ENCODE measurements at places on chromosomes 13 and 19.
A peak's percentile ranks its signal among the peaks of the same experiment; 100 is the strongest.

- DNase-seq, result peak; percentile 90
Observed at GRCh38 chr13:33542309-33543088, 256.9 kb upstream of the STARD13 start.

GRCh38 chr13:59545007-59545406, 618.7 kb downstream of the DIAPH3 start:
- no peak for DNase-seq

DNA sequence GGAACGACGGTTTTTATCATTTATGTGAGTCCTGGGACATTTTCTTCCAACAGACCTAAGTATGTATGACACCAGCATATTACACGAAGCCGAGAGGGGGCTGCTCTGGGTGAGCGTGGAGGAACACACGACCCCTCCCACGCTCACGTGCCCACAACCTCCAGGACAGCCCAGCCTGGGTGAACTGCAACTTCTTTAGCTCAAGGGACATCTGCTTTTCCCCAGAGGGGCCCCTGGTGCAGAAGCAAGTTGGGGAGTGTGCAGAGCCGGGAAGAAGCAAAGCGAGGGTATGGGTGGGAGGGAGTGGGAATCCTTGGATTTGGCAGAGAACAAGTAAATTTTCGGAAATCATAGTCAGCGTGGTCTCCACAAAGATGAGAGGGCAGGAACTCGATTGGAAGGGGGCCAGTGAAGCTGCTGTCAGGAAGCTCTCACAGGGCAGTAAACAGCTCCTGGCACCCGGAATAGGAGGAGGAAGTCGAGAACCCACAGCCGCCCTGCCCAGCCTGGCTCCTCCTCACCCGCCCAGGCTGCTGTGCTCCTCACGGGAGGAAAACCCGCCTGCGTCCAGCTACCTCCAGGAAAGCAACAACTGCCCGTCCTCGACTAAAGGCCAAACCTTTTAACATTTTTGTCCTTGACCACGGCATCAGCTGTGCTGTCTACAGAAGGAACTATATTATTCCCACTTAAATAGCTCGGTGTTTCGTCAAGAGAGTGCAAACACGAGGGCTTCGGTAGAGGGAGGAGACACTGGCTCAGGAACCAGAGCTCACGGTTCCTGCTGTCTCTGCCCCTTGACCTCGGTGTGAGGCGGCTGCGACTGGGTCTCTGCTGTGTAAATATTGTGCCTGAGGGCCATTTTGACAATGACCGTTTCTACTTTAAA, 17.2 kb upstream of the CFAP97D2 start:
- no peak for DNase-seq

DNA sequence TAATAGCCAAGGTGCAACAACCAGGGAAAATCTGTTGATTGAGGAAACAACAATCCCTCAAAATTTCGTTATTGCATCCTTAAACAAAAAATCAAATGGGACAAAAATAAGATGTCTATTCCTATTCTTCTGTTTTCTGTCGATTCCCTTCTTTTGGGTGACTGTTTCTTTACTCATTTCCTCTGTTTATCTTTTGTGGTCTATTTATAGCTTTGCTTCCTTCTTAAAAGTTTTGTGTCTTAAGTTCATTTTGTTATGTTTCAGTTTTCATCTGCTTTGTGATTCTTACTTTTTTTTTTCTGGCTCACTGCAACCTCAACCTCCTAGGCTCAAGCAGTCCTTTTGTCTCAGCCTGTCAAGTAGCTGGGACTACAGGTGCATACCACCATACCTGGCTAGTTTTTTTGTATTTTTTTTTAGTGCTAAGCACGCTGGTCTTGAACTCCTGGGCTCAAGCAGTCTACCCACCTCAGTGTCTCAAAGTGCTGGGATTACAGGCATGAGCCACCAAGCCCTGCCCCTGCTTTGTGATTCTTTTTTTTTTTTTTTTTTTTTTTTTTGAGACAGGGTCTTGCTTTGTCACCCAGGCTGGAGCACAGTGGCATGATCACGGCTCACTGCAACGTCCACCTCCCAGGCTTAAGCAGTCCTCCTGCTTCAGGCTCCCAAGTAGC, 10.4 kb downstream of the ZNF146 start:
- DNase-seq, result no peak

DNA sequence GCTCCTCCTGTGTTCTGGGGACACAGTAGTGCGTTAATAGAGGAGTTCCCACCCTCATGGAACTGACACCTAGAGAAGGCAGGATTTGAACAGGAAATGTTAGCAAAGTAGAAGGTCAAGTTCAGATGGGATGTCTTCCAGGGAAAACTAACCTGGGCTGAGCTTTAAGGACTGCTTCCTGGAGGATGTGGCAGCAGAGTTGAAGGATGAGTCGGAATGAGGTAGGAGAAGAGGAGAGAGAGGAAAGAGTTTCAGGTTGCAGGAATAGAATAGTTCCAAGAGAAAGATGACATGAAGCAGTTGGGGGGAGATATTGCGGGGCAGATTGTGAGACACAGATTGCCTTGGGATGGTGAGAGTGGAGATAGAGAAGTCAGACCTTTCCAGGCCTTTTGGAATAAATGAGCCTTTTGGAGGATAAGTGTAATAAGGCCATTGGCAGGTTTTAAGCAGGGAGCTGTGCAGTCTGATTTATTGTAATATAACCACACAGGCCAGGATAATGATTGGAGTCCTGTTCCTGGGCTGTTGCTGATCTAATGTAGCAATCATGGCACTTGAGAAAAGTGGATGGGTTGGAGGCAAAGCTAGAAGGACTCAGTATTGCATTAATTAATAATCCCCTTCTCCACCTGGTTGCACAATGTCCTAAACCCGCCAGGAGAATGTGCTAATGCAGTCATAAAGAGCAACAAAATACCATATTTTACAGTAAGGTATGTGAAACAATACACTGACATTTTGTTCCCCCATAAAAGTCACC, 205.4 kb downstream of the SHISA2 start:
- no peak for DNase-seq

DNA sequence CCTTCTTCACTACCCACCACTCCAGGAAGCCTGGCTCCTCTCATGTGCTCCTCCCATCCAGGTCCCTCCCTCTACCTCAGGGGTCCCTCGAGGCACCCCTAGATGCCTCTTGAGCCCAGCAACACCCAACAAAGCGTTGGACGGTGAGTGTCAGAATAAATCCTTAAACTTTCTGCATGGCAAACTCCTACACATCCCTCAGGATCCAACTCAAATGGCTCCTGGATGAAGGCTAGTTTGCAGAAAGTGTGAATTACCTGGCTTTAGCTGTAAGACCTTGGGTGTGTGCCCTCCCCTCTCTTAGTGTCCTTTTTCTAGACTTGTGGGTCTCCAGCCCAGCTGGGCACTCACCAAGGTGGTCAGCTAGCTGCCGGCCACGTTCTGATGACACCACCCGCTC, 5.4 kb downstream of the MPV17L2 start:
- no peak for DNase-seq

DNA sequence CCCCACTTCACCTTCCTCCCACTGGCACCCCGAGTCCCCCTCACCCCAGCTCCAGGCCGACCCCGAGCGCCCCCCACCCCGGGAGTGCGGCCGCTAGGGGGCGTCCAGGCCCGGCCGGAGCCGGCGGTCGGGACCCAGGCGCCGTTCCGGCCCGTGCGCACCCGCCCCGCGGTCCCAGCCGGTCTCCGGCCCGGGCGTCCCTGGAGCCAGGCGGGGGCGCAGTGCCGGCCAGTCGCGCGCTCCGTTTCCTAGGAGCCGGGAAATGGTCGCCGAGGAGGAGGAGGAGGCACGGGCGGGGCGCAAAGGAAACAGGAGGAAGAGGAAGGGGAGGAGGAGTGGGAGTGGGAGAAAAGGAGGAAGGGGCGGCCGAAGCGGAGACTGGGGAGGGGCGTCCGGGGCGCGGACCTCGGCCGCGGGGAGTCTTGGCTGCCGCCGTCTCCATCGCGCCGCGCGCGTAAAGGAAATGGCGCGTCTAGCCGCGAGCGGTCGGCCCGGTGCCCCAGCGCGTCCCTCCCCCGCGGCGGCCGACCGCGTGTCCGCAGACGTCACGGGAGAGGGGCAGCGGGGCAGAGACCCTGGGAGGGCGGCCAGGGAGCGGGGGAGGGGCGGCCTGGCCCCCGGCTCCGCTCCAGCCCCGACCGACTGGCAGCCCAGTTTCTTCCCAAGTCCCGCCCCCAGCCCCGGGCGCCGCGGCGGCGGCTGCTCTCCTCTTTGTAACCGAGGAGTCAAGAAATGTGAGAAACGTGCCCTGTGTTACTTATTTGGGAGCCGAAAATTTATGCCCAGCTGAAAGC, 1.1 kb upstream of the KCTD15 start:
- DNase-seq, result no peak

DNA sequence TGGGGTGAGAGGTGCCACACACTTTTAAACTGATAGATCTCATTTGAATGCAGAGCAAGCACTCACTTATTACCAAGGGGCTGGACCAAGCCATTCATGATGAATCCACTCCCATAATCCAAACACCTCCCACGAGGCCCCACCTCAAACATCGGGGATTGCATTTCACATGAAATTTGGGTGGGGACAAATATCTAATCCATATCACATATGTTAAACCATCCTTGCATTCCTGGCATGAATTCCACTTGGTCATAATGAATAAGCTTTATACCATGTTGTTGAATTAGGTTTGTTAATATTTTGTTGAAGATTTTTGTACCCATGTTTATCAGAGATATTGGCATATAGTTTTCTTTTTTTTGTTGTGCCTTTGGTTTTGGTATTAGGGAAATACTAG, 1198.7 kb upstream of the ATXN8OS start:
- DNase-seq, result no peak

- no peak for DNase-seq
Observed at GRCh38 chr13:50428183-50428877, 413.1 kb downstream of the KCNRG start.

- no peak for DNase-seq
Observed at GRCh38 chr13:26707122-26708006, 53.2 kb downstream of the GPR12 start.

GRCh38 chr19:41951686-41952172, 7.4 kb downstream of the RABAC1 start:
- no peak for DNase-seq

GRCh38 chr19:40803857-40804782, 5.1 kb downstream of the EGLN2 start:
- DNase-seq, result no peak

GRCh38 chr19:14410091-14411051, 8.8 kb downstream of the DDX39A start:
- DNase-seq, result no peak

DNA sequence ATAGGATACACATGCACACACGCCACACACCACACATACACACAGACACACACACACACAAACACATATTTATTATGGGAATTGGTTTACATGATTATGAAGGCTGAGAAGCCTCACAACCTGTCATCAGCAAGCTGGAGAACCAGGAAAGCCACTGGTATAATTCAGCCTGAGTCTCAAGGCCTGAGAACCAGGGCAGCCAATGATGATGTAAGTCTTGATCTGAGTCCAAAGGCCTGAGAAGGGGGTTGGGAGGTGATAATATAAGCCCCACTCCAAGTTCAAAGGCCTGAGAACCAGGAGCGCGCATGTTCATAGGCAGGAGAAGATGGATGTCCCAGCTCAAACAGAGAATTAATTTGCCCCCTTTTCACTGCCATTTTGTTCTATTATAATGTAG, 18.7 kb upstream of the SOX21 start:
- no peak for DNase-seq

DNA sequence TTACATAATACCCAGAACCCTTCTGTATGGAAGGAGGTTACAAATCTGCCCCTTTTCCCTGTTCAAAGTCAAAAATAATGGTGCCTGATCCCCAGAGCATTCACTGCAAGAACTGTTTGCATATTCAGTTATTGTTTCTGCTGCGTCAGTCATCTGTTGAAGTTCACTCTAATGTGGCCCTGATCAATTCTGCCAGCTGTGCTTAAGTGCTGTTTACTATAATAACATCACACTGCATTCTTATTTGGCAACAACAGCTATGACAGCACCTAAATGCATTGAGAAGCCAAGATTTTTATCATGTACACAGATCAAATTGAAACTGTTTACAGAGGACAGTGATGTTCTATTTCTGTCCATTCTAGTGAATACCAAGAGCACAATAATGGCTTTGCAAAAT, 115.9 kb downstream of the DACH1 start:
- DNase-seq, result no peak

DNA sequence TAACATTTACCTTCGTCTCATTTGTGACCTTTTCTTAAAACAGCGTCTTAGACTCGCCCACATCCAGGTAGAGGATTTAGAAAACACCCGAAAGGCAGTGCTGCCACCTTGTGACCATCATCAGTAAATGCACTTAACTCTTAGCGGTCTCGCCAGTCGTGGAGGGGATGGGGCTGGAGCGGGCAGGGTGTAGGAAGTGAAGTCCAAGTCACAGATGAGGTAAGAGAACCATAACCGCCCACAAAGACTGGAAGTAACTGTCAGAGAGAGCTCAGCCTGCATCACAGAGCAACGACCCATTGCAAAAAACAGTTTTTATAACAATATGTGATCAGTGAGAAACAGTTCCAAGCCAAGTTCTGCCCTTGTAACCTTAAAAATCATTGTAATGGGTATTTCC, 10.7 kb upstream of the CEACAM3 start:
- no peak for DNase-seq

GRCh38 chr13:60175571-60175970, 11.8 kb upstream of the DIAPH3 start:
- no peak for DNase-seq

Data from cerebellar nuclear complex (tissue), 1 donor.